NCI-H187 treated with DMSO at 0.1 percent for 48 hours (cell line): ENCODE measurements at places on chromosomes 2 and 18.

DNA sequence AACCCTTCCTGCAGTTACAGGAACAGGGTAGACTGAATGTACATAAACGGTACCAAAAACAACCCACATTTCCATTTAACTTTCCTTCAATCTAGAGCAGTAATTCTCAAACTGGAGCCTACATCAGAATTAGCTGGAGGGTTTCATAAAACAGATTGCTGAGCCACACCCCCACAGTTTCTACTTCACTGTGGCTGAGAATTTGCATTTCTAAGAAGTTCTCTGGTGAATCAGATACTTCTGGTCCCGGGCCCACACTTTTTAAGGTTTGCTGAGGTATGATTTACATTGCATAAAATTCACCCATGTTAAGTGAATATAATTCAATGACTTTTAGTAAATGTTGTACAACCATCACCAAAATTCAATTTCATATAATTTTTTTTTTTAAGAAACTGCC is 113.7 kb downstream of the SRBD1 start:
- DNase-seq = no peak

DNA sequence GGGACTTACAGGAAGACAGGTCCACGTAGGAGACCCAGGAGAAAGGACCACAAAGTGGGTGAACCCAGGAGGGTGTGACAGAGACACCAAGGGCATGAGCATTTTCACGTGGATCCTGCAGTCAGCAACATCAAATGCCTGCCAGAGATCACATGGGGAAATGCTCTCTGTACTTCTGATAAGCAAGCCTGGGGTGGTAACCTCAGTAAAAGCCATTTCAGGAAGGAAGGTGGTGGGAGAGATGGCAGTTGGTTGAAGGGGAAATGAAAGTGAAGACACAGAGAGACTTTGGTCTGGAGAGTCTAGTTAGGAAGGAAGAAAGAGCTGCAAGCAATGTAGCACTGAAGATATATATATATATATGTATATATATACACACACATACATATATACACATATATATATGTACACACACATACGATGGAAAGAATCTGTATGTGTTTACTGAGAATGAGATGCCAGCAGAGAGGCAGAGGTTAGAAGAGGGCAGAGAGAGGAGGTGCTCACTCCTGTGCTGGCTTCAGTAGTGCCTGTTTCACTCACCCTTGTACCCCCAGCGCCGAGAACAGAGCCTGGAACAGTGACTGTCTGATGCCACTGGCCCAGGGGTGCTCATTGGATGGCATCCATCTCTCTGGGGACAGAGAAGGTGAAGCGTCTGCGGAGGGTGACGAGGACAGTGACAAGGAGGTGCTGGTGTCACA is 314.9 kb downstream of the AFF3 start:
- no peak for DNase-seq

DNA sequence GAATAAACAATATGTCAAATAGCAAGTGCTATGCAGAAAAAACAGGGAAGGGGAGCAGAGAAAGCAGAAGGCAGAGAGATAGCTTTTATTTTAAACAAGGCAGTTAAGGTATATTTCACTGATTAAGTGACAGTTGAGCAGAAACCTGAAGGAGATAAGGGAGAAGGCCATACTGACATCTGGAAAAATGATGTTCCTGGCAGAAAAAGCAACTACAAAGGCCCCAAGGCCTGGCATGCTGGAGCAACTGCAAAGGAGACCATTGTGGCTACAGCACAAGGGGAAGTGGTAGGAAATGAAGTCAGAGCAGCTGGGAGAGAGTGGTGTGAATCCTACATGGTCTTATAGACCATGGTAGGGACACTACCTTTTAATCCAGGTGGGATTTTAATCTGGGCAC is 8.9 kb upstream of the PCBP1 start:
- DNase-seq = no peak

DNA sequence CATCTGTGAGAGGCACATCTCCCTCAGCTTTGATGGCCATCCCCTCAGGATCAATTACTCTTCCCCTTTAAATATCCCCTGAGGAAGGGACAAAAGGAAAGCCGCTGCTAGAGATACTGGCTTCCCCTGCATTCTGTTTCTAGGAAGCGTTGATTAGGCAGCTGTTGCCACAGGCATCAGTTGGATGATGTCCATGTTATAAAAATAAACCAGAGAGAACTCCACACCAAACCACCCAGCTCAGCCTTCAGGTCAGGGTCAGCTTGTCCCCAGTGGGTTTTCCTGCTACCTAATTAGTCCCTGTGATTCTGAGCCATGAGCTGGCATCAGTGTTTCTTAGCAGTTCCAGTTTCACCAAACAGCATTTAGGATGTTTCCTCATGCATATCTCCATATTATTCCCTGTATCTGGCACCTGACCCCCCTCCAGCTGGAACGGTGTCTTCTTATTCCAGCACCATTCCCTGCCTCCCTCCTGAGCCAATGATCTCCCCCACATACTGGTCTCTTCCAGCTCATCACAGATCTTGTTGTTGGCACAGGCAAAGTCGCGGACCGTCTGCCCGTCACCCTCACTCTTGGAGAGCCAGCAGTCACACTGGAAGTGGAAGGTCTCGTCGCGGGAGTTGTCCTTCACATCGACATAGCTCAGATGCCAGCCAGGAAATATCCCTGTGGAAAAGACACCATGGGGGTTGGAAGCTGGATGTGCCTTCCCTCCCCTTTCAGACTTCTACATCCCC is 168.4 kb downstream of the LOXHD1 start:
- no peak for DNase-seq

DNA sequence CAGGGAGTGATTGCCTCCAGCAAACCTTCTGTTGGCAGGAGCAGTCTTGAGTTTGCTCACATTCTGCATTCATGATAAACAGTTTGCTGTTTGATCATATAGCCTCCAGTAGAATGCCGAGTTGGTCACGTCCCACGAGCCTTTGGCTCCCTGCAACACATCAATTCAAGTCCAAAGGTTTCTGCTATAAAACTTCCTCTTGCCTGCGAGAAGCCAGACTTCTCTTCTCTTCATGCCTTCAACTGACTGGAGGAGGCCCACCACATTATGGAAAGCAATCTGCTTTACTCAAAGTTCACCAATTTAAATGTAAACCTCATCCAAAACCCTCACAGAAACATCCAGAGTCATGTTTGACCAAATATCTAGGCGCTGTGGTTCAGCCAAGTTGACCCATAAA is 40.8 kb downstream of the CXCR4 start:
- no peak for DNase-seq

- DNase-seq = no peak
Observed at GRCh38 chr2:227706859-227707258, 11.0 kb downstream of the SLC19A3 start.

DNA sequence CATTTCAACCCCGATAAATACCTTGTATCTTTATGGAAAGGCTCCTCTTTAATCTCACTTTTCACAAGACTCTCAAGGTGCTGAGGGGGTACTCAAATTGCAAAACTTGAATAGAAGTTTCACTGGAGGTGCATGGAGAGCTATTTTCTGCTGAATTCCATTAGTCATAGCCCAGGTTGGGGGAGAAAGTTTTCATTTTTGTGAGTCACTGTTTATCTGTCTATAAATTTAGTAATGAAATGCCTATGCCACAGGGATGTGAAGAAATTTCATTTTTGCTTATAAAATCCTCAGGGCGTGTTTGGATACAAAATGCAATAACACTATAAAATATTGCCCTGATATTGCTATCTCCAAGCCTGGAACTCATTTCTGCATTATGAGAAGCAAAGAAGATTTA is 346.3 kb downstream of the LRATD1 start:
- no peak for DNase-seq

DNA sequence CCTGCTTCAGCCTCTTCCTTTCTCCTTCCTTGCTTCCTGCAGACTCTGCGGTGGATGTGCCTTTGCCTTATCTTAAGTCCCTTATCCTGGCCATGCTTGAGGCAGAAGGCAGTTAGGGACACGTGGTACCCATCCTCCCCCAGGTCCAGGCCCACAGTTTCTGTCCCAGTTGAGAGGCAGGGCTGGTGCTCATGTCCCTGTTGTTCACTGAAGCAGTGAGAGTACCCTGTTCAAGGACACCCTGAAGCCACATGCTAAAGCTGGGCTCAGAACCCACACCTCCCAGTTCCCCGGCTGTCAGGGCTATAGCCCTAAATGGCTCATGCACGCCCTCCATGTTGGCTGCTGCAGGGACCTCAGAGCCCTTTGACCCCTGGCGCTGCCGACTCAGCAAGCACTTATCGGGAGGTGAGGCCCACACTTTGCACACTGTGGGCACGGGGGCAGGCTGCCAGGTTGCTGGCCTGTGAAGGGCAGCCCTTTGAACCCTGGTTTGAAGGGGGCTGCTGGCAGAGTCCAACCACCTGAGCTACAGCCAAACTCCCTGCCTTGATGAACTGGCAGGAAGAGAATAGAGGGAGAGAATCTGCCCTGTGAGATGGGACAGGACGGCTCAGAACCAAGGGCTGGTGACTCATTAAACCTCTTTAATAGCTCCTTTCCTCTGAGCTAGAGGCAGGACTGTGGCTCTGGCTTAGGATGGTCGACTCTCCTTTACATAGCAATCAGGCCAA is 6.3 kb downstream of the KHK start:
- DNase-seq = no peak

GRCh38 chr2:242031481-242032019 is 162.0 kb downstream of the RTP5 start:
- DNase-seq = no peak

DNA sequence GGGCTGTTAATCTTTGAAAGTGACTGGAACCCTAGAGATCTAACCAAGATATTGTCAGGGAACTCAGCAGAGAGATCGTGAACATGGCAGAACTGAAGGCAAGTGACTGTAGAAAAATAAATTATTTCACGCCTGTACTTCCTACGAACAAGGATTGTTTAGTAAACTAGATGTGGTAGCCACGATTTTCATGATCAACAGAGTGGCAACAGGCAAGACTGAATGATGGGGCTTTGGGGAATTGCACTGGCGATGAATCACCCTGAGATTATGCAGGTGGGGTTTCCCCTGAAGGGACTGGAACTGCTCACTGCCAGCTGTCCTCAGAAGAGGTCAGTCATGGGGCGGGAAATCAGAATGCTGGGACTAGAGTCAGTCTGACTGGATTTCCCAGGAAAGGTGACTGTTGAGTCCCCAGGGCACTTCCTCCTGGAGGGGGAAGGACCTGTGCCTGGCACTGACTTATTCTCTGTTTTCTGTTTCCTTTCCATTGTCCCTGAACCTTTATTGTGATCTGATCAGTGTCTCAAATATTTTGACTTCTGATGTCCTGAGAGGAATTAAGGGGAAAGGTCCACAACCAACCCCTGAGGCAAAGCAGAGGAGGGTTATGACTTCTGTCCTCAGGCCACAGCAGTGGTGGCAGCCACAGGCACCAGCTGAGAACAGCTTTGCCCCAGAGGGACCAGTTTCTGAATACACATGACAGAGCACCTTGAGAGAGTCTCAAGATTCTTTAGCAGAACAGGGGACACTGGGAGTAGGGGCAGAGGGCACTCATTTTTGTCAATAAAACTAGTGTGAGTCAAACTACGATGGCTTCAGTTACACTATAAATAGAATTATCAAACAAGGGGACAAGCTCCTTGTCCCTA is 70.0 kb downstream of the NAB1 start:
- DNase-seq = no peak

DNA sequence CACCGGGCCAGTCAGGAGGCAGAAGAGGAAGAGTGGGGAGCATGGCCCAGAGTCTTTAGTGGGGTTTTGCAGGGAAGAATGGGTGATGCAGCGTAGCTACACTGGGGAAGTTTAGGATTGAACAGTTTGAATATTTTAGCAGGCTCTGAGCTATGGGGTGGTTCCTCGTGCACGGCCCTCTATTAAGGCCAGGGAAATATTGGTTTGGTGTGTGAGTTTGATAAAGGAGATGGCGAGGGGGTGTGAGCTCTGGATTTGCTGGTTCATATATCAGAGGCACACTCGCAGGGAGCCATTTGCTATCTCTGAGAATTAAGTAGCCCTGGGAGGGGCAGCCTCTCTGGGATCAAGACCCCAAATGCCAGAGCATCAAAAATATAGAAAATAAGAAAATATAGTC is 50.1 kb downstream of the BOLA3 start:
- DNase-seq = no peak

DNA sequence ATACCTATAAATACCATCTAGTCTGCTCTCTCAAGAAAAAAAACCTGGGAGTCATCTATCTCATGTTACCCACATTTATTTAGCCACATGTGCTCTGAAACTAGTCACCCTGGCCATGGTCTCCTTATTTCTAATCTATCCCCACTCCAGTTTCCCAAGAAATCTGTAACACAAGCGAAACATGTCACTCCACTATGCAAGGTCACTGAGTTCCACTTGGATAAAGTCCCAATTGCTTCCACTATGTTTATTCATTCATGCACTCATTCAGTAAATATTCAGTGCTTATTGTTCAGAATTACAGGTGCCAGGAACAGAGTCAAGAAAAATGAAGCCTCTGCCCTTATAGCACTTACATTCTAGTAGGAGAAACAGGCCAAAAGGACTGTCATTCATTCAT is 369.4 kb upstream of the CYRIA start:
- no peak for DNase-seq

DNA sequence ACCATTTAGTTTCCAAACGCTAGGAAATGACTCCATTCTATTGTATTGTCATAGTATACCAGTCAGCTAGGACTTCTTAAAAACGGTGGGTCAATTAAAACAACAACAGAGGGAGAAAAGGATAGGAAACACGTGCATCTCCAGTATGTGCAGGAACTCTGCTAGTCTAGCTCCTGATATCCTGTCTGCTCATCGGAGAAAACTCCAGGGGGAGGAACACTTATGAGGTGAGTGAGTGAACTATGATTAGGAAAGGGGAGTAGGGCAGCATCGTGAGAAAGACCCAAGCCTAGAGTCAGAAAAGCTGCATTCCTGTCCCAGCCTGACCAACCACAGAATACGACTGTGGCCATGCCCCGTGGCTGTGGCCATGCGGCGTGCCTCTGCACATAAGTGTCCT is 34.2 kb downstream of the DTNB start:
- DNase-seq = no peak

- DNase-seq = no peak
Observed at GRCh38 chr2:166643980-166644379, 149.9 kb upstream of the SCN7A start.

DNA sequence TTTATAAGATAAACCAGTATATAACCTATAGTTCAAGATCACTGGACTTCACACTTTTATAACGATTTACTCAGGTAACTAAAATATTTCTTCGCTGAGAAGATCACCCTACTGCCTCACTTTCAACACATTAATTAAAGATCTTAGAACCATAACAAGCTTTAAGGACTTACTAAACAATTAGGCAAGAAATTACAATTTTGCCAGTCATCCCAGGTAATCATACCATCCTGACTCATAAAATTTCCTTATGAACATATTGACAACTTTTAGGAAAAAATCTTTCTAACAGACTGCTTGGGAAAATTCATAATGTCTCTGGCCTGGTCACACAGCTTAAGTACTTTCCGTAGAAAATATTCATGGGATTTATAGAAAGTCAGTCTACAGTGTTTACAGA is 223.2 kb downstream of the NRXN1 start:
- DNase-seq = no peak

- no peak for DNase-seq
Observed at GRCh38 chr2:174654419-174654941, 56.9 kb upstream of the WIPF1 start.

DNA sequence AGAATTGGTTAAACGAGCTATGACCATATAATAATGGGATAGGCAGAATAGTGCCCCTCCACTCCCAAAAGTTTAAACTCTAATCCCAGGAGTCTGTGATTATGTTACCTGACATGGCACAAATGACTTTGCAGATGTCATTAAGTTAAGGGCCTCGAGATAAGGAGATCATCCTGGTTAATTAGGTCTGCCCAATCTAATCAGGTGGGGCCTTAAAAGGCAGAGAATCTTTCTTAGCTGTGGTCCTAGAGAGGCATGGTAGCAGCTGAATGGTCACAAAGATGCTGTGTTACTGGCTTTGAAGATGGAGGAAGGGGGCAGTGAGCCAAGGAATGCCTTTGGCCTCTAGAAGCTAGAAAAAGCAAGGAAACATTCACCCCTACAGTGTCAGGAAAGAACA is 31.1 kb downstream of the TACR1 start:
- no peak for DNase-seq
